Cortex of kidney (tissue), 1 donor: ENCODE measurements at places on chromosomes 2 and 18.

GRCh38 chr2:221649051-221649775, 77.1 kb upstream of the EPHA4 start:
- DNase-seq: no peak

- no peak for DNase-seq
Measured at GRCh38 chr2:45904267-45904945, 252.9 kb downstream of the PRKCE start.

- DNase-seq: no peak
Measured at GRCh38 chr18:78765637-78766281, 213.9 kb upstream of the SALL3 start.

DNA sequence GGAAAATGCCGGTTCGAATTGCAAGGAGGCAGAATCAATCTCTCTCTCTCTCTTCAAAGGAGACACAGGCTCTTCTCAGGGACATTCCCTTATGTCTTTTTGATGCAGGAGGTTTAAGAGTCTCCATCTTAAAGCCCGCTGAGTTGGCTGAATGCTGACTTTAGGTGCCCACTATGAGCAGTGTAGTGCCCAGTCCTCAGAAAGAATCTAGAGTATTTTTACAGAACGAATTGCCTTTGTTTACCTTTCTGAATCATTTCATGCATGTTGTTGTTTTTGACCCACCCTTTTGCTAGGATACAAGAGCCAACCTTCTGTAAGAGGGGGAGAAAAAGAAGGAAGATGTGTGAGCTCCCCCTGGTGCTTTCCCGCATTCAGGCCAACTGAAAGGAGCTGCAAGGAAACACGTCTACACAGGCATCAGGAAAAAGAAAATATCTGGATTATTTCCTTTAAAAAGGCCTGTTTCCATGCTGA, 193.5 kb upstream of the TCF4 start:
- no peak for DNase-seq

DNA sequence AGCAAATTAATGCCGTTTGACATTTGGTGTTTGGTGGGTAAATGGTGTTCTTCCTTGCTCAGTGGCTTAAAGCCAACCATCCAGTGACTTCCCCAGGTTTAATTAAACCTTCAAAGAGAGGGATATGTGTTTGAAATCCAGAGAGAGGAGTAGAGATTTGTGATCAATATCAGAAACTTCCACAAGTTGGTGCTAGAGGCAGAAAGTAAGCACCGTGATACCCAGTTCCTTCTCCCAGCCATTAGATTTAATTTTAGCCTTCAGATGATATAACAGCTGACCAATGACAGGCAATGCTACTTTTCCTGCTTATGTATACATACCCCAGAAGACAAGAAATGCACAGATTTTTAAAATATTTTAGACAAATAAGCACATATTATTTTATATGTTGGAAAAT, 398.5 kb downstream of the CDH2 start:
- DNase-seq: no peak

- no peak for DNase-seq
Measured at GRCh38 chr2:40343902-40344301, 108.0 kb downstream of the SLC8A1 start.
